ENCODE measurements at places on chromosomes 6 and 20.

- DNase-seq: no peak
Observed at GRCh38 chr6:51292659-51293058, 474.0 kb downstream of the TFAP2B start.

DNA sequence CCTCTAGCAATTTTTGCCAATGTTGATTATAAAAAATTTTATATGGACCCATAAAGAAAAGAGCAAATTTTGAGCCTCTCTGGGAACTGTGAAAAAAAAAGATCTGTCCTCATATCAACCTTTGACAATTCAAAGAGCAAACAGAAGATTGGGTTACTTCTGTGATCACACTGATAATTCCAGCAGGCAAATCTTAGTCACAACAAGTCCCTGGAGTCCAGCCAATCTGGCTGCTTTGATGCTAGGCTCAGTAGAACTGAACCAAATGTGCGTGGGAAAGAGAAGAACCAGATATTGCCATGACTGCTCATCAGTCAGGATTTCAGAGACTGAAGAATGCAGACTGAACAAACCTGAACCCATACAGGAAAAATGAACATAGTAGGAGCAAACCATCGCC lies 438.4 kb upstream of the FLRT3 start:
- DNase-seq: no peak

GRCh38 chr6:93749191-93749590 lies 329.8 kb upstream of the EPHA7 start:
- no peak for DNase-seq

DNA sequence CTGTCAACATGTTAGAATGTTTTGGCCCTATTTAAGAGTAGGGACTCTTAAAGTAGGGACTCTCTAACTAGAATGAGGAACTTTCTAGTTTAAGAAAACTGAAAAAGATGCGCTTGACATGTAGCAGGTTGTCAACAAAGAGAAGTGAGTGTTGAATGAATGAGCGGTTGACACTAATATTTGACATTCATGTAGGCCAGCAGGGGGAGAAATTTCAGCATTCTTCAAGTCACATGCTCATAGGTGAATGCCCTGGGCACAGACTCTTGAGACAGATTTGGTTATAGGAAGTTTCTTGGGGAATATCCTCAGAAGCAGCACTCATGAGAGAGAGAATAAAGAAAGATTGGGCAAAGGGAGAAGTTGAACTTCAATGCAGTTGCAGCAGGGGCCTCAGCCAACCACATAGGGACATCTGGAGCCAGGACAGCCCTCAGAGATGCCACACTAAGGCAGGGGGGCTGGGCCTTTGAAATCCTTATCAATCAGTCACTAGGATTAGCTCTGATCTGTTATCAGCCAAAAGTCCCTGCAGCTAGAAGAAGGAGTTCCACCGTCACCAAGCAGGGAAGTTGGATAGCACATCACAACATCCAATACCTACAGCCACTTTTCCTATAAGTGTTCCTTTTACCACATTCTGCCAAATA lies 145.1 kb upstream of the FKBP1C start:
- no peak for DNase-seq

GRCh38 chr20:39812116-39812515 lies 850.0 kb downstream of the DHX35 start:
- no peak for DNase-seq
